Stimulated activated CD8-positive, alpha-beta memory T cell treated with anti-CD3 and anti-CD28 coated beads, Interleukin-2, amount 100 ng/mL, for 48 hours (primary cell): ENCODE measurements at places on chromosomes 1 and 21.

GRCh38 chr1:7303554-7304317 lies 467.4 kb upstream of the VAMP3 start:
- DNase-seq, result no peak

- DNase-seq, result no peak
Observed at GRCh38 chr1:50666849-50667248, 243.6 kb upstream of the DMRTA2 start.

GRCh38 chr1:161216945-161217712 lies 2.0 kb downstream of the FCER1G start:
- no peak for DNase-seq

DNA sequence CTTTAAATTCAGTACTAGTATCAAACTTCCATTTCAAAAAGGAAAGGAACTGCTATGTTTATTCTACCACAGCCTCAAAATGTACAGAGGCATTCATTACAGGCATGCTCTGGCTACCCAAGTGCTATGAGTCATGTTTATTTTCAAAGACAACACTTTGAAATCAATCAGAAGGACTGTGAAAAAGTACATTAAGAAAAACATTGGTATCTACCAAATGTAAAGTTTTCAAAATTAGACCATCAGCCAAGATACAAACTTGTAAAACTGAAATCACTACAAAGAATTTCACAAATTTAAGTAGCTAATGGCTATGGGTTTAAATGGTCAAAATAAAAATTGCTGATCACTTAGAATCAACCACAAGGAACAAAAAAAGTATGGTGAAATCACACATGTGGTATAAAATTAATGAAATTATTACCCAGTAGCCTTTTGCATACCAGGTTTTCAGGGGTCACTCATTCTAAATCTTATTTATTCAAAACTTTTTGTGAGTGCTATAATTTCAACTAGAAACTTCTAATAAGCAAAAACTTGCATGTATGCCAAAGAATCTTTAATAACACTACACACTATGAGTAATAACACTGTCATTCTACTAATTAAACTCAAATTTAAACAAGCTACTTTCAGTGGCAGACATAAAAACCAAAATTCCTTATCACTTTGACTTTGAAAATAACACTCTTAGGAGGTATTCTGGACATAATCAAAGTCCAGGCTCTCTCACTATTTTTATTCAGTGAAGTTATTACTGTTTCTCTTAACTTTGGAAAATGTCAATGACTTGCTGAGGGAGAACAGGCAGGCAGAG lies 49.2 kb downstream of the ENAH start:
- no peak for DNase-seq

GRCh38 chr1:204736836-204737235 lies 51.3 kb upstream of the LRRN2 start:
- DNase-seq, result no peak

- no peak for DNase-seq
Observed at GRCh38 chr1:93703643-93704042, 22.0 kb upstream of the BCAR3 start.

DNA sequence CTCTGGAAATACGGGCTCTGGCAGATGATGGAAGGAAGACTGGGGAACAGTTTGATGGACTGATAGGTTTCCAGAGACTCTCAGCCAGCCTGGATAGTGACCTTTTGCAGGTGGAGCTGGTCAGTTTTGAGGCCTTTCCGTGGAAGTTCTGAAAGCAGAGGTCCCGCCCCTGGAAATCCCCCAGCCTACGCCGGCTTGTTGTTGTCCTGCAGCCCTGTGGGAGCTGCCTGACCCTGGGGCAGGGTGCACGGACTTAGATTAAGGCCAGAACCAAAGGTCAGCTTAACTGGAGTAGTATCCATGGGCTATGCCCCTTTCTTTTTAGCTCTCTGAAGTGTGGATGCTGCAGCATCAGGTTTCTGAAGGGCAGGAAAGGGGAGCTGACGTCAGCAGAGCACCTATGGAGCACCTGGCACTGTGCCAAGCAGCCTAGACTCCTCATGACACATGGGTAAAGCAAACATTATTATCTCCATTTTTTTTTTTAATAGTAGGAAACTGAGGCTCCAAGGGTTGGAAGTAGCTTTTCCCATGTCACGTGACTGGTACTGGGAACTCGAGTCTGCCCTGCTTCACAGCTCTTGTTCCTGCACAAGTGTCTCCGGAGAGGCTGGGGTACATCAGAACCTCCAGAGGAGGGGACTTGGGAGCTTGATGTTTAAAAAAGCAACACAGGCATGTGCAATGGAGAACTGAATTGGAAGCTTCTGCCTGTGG lies 38.5 kb downstream of the IER5 start:
- no peak for DNase-seq

DNA sequence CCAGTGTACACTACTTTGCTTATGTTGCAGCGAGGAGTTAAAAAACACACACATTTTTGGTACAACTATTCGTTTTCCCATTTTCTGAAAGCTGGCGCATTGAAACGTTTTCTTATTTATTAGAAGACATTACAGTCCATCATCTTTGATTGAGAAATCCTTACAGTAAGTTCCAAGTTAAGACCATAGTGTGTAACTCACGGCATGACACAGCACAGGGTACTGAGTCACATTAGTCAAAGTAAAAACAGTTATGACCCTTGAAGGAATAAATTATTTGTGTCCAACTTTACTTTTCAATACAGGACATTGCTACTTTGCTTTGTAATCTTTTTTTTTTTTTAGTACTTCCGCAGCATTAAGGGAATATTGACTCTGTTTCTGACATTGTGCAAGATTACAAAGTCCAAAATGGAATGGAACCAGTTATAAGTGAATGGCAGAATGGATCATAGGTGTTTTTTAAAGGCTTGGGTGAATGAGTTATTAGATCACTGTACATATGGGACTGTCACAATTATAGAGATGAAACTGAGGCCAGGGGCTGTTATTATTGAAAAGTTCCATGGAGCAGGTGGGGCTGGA lies 11.7 kb downstream of the PTGFRN start:
- no peak for DNase-seq

DNA sequence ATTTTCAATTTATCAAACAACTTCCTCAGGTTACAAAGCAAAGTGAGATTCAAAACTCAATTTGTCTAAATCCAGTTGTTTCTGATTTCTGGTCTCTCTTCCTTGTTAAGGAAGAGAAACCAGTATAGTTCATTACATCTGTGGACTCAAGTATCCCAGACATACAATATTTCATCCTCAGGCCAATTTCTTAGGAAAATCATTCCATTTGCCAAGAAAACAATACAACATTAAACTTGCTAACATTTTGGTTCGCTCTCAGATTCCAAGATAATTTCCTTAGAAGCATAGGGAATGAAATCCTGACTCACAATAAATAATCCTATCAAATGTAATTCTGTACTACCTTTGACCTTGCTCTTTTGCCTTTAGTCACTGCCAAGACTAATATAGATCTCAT lies 11.2 kb upstream of the TTLL7 start:
- no peak for DNase-seq

DNA sequence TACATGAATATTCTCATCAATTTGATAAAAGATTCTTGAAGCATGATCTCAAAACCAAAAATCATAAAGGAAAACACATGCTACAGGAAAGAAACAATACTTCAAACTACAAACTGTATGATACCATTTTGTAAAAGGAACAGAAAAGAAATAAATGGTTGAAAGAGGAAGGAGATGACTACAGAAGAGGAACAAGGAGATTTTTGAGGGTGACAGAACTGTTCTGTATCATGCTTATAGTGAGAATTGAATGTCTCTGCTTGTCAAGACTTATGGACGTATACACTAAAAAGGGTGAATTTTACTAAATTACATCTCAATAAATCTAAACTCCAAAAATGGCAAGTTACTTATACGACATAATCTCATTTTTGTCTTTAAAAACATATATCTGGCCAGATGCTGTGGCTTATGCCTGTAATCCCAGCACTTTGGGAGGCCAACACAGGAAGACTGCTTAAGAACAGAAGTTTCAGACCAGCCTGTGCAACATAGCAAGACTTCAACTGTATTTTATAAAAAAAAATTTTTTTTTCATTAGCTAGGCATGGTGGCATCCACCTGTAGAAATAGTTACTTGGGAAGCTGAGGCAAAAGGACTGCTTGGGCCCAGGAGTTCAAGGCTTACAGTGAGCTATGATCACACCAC lies 125.4 kb downstream of the EIF4G3 start:
- DNase-seq, result no peak

DNA sequence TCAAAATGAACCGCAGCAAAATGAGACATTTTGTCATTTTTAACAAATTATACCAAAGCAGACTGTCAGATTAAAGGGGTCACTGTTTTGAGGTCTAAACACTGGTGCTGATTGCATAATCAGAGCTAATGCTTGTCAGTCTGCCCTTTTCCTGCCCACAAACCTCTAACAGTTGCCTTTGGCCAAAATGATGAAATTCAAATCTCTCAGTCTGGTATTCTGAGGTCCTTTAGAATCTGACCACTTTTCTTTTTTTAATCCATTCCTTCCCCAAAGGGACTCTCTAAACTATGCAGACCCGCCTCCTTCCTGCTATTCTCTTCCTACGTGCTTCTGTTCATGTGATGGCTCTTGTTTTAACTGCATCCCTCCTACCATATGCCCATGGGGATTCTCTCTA lies 145.2 kb upstream of the SPATA6 start:
- DNase-seq, result no peak

DNA sequence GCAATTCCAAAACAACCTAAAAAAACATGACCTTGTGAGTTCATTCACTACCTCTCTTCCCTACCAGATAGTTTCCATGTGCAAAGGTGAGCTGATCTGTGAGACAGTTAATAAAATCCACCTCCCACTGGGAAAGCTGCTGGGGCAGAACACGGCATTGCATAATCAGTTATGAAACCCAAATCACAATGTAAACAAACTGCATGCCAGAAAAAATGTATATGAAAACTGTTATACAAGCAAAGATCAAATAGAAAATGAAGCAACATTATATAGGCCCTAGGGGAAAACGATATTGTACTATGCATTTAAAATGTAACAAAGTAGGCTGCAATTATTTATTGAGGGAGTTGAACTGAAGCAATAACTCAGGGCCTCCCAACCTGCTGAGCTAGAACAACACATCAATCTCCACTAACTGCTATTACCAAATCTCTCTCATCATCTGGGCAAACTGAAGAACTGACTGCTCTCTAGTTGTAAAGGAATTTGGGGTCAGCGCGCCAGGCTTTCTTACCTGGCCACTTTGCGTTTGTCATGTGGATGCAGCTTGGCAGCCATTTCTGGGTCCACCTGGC lies 31.0 kb downstream of the TRIT1 start:
- DNase-seq, result no peak
